Hematopoietic multipotent progenitor cell (in vitro differentiated cells): ENCODE measurements at places on chromosomes 2 and 18.

DNA sequence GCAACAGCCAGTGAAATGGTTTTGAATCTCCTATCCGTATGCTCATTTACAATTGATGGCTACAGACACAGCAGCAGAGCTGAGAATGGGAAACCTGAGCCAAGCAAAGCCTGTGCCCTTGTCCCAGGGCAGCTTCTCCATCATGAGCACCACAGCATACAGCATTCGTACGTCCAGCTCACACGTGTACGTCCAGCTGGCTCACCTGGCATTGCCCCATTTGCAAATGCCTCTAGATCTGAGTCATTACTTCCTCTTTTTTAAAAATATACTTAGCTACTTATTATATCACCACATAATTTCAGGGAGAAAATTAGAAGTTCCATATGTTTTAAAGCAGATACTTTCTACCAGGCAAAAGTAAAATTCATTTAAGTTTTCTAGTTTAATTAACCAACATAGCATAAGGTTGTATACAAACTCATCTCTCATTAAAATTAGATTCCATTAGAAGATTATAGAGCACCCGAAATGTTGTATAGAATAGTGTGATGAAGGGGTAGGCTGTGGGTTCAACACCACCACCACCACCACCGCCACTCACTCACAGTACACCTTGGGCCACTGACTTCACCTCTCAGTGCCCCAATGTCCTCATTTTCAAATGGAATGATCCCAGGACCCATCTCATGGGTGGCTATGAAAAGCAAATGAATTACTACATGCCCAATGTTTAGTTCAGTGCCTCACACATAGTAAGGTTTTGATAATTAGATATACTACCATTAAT lies 31.4 kb upstream of the TMEM177 start:
- no peak for DNase-seq

GRCh38 chr2:159140070-159140769 lies 146.3 kb downstream of the WDSUB1 start:
- peak; percentile 62 for DNase-seq

DNA sequence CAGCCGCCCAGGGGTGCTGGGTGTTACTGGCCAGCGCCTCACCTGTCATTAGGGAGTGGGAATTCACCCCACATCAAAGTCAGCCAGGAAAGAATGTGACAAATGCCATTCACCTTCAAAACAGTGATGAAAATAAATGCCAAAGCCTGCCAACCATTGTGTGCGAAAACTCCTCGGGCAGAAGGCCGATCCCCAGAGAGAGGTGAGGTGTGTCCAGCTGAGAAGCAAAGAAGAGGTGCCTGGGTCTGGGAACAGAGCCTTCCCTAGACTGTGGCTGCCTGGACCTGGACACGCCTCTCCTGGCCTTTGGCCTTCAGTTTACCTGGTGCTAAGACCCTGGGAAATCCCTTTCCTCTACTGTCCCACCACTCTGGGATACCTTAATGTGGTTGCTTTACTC lies 142.7 kb downstream of the CYP26B1 start:
- DNase-seq: no peak

GRCh38 chr2:85439025-85439472 lies 20.5 kb downstream of the SH2D6 start:
- DNase-seq: no peak

- no peak for DNase-seq
Measured at GRCh38 chr2:238864207-238865014, 16.5 kb downstream of the TWIST2 start.

- DNase-seq: no peak
Measured at GRCh38 chr2:64656379-64656778, 2.7 kb upstream of the SERTAD2 start.

DNA sequence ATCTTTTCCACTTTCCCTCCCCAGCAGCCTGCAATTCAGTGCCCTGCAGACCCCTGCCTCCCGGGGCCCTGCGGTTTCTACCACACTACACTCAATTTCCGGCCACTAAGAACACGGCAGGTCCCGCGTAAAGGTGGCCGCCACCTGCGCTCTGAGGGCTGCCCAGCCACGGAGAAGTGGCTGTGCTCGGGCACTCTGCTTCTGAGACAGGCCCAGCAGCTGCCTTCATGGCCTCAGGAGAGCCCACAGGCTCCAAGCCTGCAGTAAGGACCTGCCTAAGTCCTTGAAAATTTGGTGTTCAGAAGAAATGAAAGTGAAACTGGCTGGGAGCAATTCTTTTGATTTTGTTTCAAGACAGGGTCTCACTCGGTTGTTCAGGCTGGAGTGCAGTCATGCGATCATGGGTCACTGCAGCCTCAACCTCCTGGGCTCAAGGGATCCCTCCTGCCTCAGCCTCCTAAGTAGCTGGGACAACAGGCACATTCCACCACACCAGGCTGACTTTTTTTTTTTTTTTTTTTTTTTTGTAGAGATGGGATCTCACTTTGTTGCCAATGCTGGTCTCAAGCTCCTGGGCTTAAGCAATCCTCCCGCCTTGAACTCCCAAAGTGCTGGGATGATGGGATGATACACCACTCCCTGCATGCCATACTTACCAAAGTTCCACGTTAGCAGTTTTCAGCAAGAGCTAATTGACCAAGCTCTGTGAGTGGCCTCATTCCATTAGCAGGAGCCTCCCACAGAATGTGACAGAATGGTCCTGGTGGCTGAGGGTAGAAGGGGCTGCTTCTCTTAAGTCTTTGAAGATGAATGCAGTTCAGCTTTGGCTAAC lies 14.6 kb upstream of the ALPP start:
- DNase-seq: peak; percentile 75

- no peak for DNase-seq
Measured at GRCh38 chr2:75517547-75518230, 43.0 kb downstream of the EVA1A start.
